SW 1271 (cell line): ENCODE measurements at places on chromosomes 12 and 14.
A peak's percentile ranks its signal among the peaks of the same experiment; 100 is the strongest.

DNA sequence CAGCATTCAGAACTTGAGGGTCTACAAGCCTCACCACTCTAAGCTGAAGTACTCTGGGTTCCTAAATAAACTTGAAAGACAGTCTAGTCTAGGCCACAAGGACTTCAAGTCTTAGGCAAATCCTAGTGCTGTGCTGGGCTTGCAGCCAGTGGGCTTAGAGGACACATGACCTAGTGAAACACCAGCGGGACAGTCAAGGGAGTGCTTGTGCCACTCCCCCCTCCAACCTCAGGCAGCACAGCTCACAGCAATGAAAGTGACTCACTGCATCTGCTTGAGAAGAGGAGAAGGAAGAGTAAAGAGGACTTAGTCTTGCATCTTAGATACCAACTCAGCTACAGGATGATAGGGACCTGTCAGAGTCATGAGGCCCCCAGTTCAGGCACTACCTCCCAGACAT, 438.1 kb downstream of the IPO8 start:
- DNase-seq, result no peak

- DNase-seq, result no peak
Observed at GRCh38 chr14:22776215-22776614, 9.7 kb downstream of the OXA1L start.

DNA sequence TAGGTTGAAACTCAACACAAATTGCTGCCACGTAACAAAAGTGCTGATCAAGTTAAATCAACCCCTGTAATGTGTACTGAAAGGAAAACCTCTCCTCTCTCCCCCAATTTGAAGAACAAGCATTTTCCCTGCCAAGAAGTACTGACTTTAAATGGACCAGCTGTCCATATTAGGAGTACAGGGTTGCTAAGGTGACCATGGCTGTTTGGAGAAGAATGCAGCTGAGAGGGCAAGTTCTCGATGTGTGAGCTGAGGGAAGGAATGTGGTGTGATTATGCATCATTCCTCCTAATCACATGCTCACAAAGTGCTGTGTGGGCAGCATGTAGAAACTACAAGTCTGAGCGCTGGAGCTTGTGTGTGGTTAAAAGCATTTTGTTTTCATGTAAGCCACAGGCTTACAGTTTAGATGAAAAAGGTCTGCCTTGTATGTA, 50.9 kb upstream of the CCT2 start:
- peak; percentile 87 for DNase-seq

GRCh38 chr12:57520053-57520818, at the start of gene DDIT3:
Gene DDIT3 (minus strand): TSS chr12:57520514. CDS start chr12:57517406, 3,108 bp downstream.
- peak; percentile 97 for DNase-seq

DNA sequence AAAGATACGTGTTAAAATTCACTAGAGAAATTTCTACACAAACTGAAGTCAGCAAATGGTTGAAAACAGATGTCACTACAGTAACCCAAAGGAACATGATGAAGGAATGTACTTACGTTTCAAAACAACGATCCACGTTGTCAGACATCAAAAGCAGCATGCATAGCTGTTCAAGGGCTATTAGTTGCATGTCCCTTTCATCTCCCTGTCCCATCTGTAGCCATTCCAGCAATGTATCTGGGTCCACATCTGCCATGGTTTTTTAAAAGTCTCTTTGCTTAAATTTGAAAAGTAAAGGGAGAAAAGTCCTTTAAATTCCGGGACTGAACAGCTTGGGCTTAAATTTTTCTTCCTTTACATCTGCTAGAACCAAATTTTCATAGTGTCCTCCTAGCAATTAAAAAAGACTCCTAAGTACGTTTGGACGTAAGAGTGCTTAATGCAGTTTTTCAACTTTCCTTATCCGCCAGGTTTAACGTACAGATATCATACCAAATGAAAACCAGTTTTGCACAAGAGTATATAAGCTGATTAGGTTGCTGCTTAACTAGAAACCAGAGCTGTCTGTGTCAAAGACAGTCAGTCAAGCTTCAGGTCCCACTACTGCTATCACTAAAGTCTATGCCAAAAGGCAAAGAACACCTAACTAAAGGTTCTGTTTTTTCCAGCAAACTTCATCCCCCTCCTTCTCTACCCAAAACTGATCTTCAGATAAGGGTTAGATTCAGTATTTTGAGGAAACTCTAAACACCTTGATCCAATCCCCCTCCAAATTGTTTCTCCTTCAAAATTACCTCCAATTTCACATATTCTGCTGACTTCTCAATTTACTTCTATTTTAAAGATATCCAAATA, 1.7 kb downstream of the HECTD1 start:
- peak; percentile 21 for DNase-seq

GRCh38 chr12:54128416-54128815, 60.4 kb downstream of the SMUG1 start:
- no peak for DNase-seq

DNA sequence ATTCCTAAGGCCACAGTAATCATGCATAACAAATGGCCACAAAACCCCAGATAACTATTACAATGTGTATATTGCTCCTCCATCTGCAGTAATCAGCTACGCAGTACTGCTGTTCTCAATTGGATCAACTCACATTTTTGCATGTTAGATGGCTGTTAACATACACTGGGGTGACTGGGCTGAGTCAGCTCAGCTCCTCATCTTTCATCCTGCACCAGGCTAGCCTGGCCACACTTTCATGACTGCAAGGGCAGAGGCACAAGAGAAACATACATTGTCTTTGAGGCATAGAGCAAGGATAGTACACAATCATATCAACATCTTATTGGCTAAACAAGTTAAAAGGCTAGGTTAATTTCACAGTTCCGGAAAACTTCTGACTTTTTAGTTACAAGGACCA, 306.6 kb downstream of the SLC6A15 start:
- no peak for DNase-seq

GRCh38 chr14:53915364-53916014, 41.1 kb downstream of the BMP4 start:
- no peak for DNase-seq
